ENCODE measurements at places on chromosomes 2 and 18.

GRCh38 chr2:182977463-182977862, 60.8 kb downstream of the NCKAP1 start:
- no peak for DNase-seq

GRCh38 chr2:141079231-141079630, 1051.6 kb downstream of the LRP1B start:
- no peak for DNase-seq

- no peak for DNase-seq
These were observed 173.5 kb upstream of the MEX3C start for GRCh38 chr18:51370996-51371395.

DNA sequence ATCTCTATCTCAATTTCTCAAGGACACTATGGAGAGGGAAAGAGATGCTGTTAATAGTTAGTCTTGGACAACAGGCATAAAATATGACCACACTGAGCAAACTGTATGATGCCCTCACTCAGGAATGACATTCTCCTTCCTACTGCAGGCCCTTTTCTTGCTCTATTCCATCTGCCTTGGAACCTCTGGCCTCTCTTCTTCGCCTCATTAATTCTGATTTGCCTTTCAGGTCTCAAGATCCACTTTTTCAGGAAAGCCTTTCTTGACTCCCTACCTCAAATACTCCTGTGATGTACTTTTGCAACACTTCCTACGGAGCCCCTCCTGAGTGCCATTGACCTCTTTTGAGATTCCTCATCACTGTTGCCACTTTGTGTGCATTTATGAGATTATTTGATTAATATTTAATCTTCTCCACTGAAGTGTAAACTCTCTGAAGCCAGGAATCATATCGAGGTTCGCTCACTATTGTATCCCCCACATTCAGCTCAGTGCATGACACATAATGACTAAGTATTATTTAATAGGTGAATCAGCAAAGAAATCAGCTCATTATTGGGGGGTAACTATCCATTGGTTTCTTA, 21.3 kb upstream of the SPP2 start:
- no peak for DNase-seq

DNA sequence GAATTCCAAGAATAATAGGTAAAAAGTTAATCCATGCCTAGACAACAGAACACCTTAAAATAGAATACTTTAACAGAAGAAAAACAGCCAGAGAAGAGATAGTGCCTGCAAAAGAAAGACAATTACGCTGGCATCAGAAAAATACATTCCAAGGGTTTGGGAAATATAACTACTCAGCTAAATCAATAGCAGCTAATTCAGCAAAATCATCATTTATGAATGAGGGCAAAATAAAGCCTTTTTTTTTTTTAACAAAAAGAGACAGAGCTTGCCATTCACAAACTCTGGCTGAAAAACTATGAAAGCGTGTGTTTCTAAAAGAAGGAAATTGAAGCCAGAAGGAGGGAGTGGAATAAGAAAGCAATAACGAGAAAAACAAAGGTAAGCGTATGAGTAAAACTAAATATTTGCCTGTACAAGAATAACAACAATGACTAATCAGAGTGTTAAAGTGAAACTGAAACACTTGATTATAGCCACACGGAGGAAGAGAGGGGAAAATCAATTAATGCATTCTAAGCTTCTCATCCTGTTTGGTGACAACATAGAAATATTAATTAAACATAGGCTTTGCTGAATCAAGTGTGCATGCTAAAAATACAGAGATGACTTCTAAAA, 90.2 kb downstream of the EHD3 start:
- no peak for DNase-seq
